ENCODE measurements at places on chromosomes 12 and 14. TPM values are rescaled to one million over a fixed set of nuclear protein-coding genes. Genes with fewer than 3 reads are reported as not detected.

GRCh38 chr12:26252946-26253345, 57.6 kb downstream of the SSPN start:
- DNase-seq = no peak

INSM2 gene
- 0.05 TPM for total RNA-seq

EML5 gene
- total RNA-seq = 0.55 TPM

KRT83 gene
- total RNA-seq = not detected

- DNase-seq = peak; percentile 72
Measured at GRCh38 chr14:64721391-64721791, 17.2 kb downstream of the PLEKHG3 start.

PDE3A gene
- under 0.01 TPM for total RNA-seq

DNA sequence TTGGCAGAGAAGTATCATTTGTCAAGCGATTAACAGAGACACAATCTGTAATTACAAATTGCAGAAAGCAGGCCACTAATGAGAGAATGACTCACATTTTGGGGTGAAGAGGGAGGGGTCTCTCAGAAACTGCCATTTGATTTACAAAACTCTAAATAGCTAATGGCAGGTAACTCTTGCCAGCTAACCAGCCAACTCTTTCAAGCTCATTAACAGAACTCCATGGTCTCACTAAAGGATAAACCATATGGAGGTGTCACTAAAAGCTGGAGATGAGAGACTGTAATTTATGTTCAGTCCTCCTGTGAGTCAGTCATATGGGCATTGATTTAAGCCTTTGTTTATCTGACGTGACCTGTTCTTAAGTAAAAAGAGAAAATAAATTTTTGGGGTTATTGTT, 336.4 kb downstream of the FOXG1 start:
- DNase-seq = no peak

DNA sequence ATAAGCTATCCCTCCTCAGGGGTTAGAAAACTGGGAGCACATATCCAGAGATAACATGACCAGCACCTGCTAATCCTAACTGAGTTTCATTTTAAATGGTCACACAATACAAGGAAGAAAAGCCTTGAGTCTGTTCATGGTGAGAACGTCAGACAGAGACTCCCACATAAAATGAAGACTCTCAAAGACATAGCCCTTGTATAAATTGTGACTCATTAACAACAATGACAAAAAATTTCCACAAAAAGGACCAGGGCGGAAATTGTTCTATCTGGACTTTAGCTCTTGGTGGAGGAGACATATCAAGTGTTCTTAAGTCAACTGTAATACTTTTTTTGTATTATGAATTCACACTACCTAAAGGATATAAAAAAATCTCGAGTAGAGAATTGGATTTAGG, 313.7 kb upstream of the DCN start:
- DNase-seq = no peak

CLMN gene
- total RNA-seq = 30.3 TPM

TSHR gene
- total RNA-seq = 0.50 TPM

DNA sequence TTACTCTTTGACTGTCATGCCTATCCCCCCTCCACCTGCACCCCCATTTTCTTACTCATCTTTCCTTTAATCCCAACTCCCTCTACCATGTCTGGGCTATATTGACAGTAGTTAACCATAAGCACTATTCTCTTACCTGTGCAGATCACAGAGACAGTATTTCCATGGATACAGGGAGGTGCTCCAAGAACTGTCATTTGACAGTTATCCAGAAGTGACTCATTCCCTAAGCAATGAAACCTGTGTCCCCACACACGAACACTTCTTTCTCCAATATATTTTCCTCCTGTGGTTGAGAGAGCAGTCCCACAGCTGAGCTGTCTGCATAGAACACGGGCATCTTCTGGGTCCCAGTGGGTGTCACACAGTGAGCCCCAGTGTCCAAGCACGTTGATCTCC, 68.8 kb downstream of the CD163L1 start:
- DNase-seq = no peak

DNA sequence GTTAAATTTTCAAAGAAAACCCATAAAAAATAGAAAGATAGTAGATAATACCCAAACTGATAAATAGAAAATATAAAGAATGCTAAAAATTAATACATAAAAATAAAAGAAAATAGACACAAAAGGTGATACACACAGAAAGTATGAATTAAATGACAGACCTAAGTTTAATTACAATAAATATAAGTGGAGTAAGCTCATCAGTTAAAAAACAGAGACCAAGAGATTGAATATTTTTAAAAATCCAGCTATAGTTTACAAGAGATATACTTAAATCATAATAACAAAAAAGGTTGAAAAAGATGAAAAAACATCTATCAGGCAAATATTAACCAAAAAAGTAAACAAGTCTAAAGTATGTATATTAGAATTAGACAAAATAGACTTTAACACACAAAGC, 268.2 kb downstream of the SOX5 start:
- DNase-seq = no peak

DNA sequence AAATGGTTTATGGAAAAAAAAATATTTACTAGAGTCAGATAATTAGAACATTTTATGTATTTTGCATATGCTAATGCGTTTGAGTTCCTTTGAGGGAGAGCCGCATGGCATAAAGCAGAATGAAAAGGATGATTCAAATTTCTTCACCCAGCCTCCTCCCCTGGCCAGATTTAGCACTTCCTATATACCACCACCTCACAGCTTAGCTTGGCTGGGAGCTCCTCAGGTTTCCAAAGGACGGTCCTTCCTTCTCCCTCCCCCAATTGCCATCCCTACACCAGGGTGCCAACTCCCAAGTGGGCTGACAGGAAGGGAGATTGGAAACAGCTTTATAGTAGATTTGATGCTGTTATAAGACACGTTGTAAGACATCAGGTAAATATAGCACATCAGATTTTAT, 157.4 kb downstream of the RGS6 start:
- no peak for DNase-seq

DNA sequence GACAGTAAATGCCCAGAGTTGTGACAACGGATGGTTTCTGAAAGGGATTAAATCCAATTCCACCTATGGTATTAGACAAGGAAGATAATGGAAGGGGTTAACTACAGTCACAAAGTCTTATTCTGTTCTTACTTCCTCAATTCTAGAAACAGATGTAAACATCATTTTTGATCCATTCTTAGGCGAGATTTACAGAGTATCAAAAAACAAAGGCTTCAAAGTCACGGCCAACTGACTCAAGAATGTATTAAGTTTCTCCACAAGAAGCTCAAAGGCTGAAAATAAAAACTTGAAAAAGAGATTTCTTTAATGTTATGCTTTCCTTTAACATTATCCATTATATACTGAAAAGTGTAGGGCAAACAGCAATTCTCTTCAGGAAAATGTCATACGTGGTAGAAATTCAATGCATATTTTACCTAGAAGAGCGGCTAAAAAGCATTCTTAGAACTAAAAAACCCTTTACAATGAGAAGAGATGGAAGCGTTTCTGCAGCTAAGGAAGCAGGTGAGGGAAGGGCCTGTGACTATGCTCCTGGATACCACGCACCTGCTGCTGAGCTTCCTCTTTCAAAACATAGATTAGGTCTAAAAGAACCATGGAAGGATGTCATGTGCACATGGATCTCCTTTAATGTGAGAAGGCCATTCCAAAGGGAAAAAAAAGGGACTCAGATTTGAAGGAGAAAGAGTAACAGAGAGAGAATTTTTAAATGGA, 185.8 kb downstream of the STXBP6 start:
- peak; percentile 15 for DNase-seq

- no peak for DNase-seq
Measured at GRCh38 chr14:36086629-36087395, 89.7 kb downstream of the PTCSC3 start.

GRCh38 chr14:76081642-76082041, 70.1 kb upstream of the GPATCH2L start:
- no peak for DNase-seq

DNA sequence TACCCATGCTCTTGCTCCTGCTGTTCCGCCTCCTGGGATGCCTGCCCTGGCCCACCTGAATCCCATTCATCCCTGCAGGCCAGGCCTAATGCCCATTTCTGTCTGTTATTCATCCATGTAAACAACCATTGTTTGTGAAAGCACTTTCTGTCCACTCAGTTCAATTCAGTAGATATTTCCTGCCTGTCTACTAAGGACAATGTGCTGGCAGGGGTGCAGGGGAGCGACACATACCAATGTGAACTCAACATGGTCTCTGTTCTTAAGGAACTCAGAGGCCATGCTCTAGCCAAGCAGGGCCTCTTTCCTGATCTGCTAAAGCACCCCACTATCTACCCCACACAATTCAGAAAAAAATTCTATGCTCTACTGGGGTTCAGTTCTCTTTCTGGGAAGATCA, 88.5 kb upstream of the ZFP36L1 start:
- no peak for DNase-seq

DNA sequence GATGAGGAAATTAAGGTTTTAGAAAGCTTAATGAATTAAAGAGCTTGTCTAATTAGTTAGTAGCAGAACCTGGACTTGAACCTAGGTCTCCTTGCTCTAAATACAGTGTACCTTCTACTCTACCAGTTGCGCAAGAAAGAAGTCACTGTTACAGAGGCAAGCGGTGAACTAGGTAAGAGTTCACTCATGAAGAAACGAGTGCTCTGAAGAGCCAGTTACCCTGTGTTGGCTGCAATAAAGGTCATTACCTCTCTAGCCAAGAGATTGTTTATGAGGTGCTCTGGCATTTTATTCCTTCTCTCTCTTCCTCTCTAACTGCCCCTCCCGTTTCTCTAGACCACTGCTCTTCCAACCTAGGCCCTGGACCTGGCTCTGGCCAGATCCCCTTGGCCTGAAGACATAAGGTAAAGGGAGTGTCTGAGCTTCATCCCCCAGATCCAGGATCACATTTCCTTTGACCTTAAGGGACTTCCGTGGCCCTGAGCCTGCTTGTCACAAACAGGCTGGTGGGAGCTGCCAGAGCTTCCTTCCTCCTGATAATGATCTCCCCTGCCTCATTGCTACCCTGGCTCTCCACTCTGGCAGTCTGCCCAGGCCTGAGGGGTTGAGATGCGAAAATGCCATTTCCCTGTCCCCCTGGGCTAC, 1.9 kb downstream of the RNASE7 start:
- DNase-seq = peak; percentile 59

- DNase-seq = peak; percentile 90
Measured at GRCh38 chr14:69749956-69750355, 17.0 kb upstream of the SRSF5 start.

DNA sequence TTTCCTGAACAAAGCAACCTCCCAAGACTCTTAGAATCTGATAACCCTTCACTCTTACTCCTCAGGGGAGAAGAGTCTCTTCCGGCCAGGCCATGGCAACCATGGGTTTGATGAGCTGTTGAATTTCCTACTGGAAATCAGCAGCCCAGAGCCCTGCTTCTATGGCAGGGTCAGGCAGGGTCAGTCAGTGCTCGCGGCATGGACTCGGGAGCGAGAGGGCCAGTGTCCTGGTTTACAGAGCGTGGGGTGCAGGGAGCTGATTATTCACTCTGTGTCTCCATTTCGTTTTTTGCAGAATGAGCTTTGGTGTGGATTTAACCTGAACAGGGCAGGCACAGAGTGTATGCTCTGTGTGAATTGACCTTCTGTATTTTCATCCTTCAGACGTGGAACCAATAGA, 340.6 kb upstream of the SFSWAP start:
- DNase-seq = no peak

GRCh38 chr12:131848753-131849152, 20.6 kb downstream of the MMP17 start:
- no peak for DNase-seq

C12orf56 gene
- 3.1 TPM for total RNA-seq

- DNase-seq = no peak
Measured at GRCh38 chr12:99644629-99645028, 2.9 kb upstream of the GARIN6 start.

KRT72 gene
- not detected for total RNA-seq

- DNase-seq = no peak
Measured at GRCh38 chr12:92400006-92400405, 254.4 kb upstream of the BTG1 start.

DNA sequence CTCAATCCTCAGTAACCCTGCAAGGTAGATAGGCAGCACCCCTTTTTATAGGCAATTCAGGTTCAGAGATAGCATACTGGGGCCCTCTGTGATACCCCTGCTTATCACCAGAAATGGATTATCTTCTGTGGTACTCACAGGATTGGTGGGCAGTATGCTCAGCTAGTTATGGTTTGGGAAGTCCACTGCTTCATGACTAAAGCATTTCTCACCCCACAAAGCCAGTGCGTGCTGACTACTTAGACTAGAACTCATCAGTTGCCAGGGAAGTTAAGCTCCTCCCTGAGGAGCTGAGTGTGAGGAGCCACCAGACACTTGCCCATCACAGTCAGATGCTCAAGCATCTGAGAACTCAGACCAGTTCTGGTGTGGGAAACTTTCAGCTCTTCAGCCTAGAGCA, 76.3 kb downstream of the SCAF11 start:
- peak; percentile 58 for DNase-seq

GRCh38 chr12:94813314-94813713, 163.0 kb upstream of the TMCC3 start:
- peak; percentile 38 for DNase-seq

NUP107 gene
- 46.8 TPM for total RNA-seq

DNA sequence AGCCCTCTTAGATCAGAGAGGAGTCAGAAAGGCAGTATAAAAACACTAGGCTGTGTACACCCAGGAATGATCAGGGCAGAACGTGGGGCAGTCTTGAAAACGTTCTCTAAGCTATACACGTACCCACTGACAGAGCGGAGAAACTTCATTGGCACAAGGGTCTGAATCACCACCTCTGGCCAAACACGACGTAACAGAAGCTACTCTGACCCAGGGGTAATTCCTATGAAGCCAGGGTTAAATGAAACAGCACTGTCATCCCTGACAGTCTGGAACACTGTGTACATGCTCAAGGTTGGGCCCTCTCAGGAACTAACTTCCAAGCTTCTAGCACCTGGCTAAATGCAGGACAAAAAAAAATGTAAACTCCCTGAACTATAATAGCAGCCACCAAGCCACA, 38.4 kb downstream of the PARP11 start:
- DNase-seq = no peak

REC8 gene
- total RNA-seq = 13.4 TPM

DNA sequence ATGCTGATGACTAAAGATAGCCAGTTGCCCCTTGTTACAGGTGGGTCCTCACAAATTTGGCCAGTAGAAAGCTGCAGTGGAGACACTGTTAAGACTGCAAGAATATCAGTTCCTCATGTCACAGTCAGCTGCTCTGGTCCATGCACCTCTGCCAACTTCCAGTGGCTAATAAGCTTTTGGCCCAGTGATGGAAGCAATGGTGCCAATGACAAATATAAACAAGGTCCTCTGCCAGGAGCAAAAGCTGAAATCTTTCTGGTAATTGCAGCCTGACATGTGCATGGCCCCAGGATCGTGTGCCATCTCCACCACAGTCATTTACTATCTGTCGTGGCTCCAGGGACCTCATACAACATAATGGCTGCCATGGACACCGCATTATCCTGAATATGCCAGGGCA, 85.4 kb upstream of the TMEM260 start:
- no peak for DNase-seq

Measured in renal cortical epithelial cell (primary cell).